HFFc6 (cell line): ENCODE measurements at places on chromosomes 1 and 21. TPM values are rescaled to one million over a fixed set of nuclear protein-coding genes. Genes with fewer than 3 reads are reported as not detected.

DNA sequence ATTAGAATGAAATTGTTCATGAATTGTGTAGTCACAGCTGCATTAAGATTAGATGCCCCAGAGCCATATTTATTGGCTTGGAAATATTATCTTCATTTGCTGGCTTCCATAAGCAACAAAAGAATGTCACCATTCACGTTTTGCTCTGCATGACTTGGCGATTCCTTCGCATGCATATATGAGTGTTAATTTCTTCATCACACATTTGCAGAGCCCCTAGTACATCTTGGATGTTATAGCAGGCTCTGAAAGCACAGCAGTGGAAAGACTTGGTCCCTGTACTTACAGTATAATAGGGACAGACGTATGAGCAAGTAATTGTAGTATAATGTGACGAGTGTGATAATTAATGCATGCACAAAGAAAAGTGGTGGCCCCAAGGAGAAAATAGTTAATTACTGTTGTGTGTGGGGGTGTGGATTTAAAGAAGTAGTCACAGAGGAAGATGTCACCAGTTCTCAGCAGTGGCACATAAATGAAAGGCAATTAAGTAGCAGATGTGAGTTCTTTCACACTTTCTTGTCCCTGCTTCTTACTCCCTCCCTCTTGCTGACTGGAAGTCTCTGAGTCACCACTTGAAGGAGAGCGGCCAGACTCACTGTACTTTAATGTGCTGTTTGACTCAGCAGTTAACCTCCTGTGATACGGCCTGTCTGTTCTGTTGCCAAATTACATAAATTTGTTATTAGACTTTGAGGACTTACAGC, 21.0 kb downstream of the S100A10 start:
- peak; percentile 92 for DNase-seq

DNA sequence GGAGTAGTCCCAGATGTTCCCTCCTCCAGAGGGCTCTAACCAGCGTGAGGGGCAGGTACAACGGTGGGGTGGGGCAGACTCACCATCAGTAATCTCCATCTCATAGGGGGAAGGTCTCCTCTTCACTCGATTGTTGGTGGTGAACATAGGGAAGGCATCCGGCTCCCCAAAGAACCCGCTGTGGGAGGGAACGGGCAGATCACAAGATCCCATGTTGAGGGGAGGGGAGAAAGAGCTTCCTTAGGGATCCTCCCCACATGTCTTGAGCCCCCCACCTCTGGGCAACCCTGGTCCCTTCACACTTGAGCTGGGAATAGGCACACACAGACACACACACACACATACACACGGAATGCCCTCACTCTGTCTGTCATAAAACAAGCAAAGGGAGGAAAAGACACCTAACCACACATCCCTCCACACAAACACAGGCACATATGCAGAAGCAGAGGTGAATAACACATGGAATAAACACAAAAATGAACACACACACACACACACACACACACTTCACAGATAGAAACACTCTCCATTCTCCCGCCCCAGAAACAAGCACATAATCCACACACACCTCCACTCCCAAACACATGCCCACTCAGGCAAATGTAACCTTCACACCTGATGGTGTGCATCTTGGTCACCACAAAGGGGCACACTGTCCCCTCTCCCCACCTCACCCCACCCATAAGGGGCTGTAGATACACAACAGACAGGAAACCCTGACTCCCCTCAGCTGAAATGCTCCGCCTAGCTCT, 7.9 kb downstream of the TAL1 start:
- no peak for DNase-seq

DNA sequence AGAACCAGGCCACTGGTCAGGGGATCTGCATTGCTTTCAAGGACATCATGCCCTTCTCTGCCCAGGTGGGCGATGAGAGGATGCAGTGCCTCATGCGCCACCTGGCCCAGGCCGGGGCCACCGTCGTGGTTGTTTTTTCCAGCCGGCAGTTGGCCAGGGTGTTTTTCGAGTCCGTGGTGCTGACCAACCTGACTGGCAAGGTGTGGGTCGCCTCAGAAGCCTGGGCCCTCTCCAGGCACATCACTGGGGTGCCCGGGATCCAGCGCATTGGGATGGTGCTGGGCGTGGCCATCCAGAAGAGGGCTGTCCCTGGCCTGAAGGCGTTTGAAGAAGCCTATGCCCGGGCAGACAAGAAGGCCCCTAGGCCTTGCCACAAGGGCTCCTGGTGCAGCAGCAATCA, 5.0 kb upstream of the ZBTB48 start:
- no peak for DNase-seq

DNA sequence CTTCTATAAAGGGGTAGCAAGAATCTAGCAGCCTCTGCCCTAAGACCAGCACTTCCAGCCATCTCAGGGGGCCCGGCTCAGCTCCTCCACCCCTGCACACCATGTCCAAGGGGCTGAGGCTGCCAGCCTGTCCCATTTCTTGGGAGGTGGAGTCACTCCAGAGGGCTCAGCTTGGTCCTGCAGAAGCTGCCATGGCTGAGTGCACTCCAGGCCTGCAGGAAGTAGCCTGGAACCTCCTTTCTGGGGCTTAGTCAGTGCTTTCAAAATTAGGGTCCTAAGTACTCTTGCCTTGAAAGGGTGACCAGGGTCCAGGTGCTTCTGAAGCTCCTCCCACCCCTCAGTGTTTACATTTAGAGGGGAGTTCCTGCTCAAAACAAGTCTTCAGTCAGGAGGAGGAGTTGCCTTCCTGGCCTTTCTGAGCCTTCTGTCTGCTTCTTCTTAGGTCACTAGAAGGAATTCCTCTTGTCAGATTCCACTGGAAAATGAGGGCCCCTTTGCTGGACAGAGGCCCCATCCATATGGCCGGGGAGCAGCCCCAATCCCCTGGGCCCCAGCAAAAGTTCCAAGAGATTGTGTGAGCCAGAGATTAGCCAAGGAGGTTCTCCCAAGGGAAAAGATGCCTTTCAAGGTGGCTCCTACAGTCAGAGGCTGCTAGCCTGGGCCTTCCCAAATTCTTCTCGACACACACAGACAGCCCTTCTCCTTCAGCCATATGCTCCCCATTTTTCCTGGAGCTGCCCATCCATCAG, 128.1 kb upstream of the VAMP3 start:
- no peak for DNase-seq

DNA sequence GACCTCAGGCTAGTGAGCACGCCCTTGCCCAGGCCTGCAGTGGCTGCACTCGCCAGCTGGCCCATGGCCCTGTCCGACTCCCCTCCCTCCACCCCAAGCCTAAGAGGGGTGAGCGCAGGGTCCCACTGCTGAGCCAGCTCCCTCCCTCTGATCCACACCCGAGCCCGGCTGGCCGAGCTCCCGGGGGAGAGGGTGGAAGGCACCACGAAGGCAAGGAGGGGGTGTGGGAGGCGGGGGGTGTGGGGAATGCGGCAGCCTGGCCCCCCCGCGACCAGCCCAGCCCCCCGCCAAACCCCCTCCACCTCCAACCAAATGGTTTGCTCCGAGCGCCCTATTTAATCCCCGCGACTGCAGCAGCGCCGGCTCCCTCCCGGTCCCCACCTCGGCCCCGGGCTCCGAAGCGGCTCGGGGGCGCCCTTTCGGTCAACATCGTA, at the start of gene CADM3:
Gene CADM3 (plus strand): TSS at position 362 of the 434 bp plus-strand sequence. CDS start 151 bp downstream, outside the sequence.
- DNase-seq, result no peak

DNA sequence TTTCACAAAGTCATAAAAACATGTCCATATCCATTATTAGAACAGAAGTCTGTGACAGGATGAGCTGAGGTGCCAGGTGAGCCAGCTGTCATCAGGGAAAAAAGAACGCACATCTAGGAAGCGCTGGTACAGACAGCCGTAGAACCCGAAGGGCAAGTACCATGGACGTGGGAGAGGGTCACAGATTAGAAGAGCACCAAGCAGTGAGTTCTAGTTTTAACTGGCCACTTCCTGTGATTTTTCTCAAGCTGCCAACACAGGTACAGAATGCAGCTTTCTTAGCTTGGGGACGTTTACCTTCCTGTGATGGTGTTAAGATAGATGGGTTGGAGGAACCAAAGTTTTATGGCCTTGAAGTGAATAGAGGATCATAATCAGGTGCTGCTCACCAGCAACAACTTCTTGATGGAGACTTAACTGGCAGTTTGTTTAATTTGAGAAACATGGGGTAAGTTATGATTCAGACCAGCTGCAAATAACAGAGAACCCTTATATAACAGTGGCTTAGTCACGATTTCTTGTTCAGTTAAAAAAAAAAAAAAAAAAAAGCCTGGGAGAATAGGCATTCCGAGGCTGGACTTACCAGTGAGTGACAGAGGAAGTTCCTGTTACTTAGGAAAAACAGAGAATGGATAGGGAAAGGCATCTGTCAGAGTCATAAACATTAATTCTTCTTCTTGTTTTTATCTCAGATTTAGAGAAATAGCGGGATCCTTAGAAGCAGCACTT, 30.9 kb downstream of the AGT start:
- DNase-seq, result peak; percentile 59

- no peak for DNase-seq
These were observed 3.9 kb upstream of the NHLH1 start for GRCh38 chr1:160363010-160363409.

GRCh38 chr1:227762231-227762911, 27.1 kb downstream of the SNAP47 start:
- peak; percentile 78 for DNase-seq

DNA sequence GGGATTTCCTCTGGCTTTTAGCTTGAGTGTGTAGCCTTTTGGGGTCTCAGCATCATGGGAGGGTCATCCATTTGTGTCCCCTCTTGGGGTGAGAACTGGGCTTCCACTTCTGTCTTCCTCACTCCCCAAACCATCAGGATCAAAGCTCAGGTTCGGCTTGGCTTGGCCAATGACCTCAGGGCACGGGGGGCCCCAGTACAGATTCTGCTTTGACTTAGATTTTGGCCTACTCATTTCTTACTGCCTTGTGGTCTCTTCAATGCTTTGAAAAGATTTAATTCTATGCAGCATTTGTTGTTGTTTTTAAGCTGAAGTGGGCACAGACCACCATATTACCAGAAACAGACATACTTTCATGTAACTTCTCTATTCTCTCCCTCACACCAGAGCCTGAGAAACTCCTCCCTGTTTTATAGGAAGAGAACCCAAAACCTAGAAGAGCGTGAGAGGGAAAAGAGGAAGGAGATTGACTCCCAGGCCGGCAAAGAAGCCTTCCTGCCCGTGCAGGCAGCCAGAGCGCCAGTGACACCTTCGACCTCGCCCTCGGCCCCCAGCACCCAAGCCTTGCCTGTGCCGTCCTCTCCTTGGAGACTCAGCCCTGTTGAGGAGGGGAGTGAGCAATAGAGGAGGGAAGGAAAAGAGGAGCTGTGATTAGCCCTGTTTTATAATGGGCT, 1.9 kb upstream of the S100A3 start:
- DNase-seq, result no peak

Gene HLX
- total RNA-seq, result 8.8 and 9.9 TPM in 2 replicates

Gene ATXN7L2
- total RNA-seq, result 6.1 and 6.7 TPM in 2 replicates

Gene AGMAT
- total RNA-seq, result not detected in 3 replicates

Gene PCSK9
- not detected in 3 replicates for total RNA-seq
